Fibroblast of skin of scalp (primary cell): ENCODE measurements at places on chromosomes 16 and 17.

- DNase-seq: peak; percentile 83
Measured at GRCh38 chr17:63035271-63035670, 69.2 kb downstream of the TANC2 start.

DNA sequence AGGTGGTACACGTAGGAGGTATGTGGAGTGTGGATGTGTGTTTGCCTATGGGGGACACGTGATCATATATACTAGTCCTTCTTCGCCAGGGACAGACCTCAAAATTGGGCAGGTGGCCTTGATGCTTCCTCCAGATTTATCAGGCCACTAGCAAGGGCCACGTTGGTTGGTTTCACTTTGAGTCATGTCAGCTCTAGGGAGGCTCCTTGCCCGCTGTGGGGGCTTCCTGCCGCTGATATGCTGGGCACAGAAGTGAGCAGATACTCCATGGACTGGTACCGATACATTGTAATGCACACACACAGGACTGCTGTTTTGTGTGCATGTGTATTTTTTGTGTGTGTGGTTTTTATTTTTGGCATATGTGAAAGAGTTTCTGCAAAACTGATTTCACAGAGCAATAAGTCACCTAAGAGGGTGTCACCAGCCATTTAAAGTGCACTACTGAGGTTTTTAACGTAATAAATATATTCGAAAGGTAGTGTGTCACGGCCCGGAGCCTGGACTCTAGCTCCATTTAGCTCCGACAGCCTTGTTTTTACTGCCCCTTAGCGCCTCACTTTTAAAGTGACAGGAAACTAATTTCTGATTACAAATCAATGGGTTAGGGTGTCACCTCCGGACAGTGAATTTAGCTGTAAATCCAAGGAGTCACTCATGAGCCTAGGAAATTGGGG is 605.5 kb upstream of the SALL1 start:
- DNase-seq: no peak

DNA sequence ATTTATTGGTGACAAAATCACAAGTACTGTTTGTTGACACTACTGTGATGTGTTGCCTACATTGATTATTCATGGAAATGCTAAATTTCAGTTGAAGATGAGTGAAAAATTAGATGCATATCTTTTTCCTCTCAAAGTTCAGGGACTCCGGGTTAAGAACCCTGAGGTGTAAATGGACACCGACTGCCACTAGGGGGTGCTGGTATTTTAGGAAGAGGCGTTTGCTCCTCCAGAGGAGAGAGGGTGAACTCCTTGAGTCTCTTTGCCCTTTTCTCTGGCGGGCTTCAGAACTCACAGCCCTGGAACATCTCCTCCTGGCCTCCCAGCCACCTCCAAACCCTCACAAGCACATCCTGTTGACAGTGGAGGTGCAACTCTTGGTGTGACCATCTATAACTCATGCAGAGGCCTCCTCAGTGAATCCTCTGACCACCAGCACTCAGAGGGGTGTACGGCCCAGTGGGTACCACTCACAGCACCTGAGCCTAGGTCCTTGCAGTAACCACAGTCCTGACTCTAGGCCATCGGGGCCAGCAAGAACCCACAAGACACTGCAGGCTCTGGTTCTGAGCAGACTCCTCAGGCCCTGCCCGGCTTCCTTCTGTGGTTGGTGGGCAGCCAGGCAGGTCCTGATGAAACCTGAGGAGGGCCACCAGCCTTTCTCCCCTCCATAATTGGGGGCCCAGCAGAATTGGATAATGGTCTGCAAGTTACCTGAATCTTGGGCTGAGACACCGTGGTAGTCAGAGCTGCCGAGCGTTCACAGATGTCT is 26.2 kb upstream of the PIK3R5 start:
- DNase-seq: peak; percentile 65

DNA sequence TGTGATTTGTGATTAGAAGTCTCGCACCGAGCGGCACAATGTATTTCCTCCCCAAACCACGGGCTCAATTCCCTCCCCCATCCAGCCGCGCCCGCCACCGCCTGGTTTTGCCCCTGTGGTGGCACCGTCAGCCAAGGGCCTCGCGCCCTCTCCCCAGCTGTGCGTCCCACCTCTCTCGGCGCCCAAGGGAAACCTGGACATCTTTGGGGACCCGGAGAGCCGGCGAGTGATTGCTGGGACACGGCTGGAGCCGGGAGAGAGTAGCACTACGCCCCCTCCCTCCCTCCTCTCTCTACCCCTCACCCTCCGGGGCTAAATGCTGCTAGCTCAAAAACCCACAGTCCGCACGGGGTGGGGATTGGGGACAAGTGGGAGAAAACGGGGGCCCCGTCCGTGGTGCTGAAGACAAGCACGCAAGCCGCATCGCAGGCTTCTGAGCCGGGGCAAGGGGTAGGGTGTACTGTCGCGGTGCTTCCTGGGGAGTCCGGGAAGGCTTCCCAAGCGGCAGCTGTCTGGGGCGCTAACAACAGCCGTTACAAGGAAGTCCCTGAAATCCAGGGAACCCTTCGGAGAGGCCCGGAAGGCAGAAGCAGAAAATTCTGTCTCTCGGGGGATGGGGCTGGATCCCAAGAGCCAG is 1.4 kb downstream of the CBLN1 start:
- peak; percentile 10 for DNase-seq

DNA sequence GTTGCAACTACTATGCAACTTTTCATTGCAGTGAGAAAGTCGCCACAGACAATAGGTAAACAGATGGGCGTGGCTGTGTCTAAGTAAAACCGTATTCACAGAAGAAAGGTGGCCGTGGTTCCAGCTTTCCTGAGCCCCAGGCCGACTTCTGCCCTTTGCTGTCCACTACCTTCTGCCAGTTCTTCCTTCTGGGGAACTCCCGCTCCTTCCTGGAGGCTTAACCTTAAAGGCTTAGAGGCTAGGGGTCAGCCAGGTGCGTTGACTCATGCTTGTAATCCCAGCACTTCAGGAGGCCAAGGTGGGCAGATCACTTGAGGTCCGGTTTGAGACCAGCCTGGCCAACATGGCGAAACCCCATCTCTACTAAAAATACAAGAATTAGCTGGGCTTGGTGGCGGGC is 2.1 kb upstream of the SEPTIN12 start:
- DNase-seq: no peak

- DNase-seq: peak; percentile 49
Measured at GRCh38 chr17:82528484-82529265, 9.1 kb downstream of the FOXK2 start.

- DNase-seq: no peak
Measured at GRCh38 chr16:65235339-65236177, 113.7 kb upstream of the CDH11 start.

DNA sequence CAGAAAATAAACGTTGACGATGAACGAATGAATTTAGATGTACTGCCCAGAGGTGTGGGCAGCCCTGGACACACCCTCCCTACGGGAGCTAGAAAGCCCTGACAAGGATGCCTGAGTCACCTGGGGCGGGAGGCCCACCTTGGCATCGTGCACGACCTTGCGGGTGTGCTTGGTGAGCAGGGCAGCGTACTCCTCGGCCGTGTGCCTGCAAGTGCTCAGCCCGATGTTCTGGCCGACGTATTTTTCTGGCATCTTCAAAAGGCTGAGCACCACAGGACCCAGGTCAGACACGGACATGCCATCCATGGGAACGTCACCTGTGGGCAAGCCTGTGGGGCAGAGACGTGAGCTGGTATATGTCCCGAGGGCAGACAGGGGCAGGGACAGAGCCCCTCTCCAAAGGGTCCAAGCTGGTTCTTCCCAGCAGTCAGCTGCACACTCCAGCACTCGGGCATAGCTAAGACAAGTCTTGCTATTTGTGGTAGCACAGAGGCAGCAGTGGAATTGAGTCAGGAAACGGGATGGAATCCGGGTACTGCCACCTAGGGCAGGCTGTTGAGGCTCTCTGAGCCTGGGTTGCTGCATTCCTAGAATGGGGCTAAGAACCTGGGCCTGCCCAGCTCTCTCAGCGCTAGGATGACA is 10.8 kb downstream of the NMRAL1 start:
- DNase-seq: no peak

GRCh38 chr16:70738083-70738977 is 52.5 kb upstream of the MTSS2 start:
- DNase-seq: peak; percentile 76

GRCh38 chr16:68093816-68094613 is 8.8 kb downstream of the NFATC3 start:
- peak; percentile 62 for DNase-seq

- DNase-seq: no peak
Measured at GRCh38 chr17:35596530-35597233, 9.6 kb downstream of the AP2B1 start.

DNA sequence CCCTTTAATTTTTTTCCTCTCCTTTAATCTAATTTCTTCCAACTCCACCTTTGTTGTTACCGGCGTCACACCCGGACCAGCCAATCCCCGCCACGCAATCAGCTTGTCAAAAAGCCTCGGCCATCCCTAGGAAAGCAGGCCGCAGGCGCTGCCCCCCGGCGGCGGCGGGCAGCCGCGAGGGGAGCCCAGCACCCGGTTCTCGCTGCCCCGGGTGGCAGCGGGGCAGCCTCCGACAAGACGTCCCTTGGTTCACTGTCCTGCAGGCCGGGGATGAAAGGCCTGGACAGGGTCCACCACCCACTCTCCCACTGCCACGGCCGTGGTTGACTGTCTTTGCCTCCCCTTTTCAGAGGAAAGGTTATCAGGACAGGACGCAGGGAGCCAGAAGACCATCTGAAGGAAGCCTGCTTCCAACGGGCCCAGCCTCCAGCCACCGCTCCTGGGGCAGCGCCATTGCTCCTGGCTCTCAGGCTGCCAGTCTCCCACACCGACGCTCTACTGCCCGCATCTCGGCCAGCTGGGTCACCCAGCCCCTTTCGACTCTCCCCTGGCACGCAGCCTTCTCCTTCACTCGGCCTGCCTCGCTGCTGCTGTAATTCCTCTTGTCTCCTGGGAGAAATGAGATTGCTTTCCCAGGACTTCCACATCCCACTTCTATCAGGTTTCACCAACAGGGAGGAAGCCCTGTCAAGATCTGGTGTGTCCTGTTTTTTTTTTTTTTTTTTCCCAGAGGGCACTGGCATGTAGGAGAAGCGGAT is 2.8 kb upstream of the UBTF start:
- peak; percentile 89 for DNase-seq

DNA sequence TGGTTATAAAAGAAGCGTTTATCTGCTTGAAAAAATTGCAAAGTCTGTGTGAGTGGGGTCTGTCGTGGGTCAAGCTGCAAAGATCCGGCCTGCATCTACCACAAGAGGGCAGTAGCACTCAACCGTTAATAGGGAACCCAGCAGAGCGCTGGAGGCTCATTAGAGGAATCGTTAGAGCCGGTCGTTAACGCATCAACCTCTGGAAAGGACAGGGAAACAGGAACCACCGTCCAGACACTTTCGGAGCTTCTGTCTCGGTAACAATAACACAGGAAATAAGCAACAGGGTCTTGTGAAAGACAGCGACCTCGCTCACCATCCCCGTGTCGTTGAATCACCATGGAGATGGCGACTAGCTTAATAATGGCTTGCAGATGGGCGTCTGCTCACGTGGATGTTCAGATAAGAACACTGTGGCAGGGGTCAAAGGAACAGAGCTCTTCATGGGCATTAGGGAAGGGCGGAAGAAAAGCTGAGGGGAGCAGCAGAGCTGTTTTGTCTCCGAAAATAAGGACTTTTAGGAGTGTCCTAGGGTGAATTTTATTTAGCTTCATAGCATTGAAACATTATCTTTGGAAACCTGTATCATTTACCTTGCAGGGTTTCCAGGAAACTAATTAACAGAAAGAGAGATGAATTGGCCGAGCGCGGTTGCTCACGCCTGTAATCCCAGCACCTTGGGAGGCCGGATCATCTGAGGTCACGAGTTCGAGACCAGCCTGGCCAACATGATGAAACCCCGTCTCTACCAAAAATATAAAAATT is 11.9 kb upstream of the NSRP1 start:
- DNase-seq: peak; percentile 75

DNA sequence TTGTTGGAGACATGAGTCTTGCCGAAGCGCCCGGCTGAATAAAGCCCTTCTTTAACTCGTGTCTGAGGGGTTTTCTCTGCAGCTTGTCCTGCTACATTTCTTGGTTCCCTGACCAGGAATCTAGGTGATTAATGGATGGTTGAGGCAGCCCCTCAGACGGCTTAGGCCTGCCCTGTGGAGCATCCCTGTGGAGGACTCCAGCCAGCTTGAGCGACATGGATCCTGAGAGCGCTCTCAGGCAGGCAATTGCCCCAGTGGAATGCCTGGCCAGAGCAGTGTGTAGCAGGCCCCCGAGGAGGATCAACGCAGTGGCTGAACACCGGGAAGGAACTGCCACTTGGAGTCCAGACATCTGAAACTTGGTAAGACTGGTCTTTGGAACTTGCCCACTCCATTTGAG is 17.3 kb upstream of the ENDOV start:
- no peak for DNase-seq

- DNase-seq: no peak
Measured at GRCh38 chr16:78972006-78972405, 628.5 kb downstream of the MAF start.

GRCh38 chr17:34117811-34118210 is 137.3 kb upstream of the CCL2 start:
- no peak for DNase-seq

GRCh38 chr16:64287655-64288528 is 834.0 kb downstream of the CDH11 start:
- DNase-seq: no peak

DNA sequence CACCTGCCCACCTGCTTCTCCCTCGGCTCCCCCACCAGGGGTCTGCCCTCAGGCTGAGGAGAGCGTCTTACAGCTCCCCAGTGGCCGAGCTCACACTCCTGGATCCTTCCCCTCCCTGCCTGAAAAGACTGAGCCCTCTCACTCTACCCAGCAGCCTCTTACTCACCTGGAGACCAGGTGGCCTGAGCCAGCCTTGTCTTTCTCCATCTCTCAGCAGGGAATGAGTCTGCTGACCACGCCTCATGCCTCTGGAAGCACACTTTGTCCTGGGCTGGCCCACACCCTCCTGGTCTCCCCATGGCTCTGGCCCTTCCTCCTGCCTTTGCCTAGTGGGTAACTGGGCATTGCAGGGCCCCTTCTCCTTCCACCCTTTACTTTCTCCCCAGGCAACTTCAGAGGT is 177.2 kb downstream of the ENGASE start:
- no peak for DNase-seq

GRCh38 chr16:70796301-70796700 is 4.7 kb downstream of the VAC14 start:
- no peak for DNase-seq

- DNase-seq: no peak
Measured at GRCh38 chr16:21684199-21684598, 20.4 kb downstream of the OTOA start.

DNA sequence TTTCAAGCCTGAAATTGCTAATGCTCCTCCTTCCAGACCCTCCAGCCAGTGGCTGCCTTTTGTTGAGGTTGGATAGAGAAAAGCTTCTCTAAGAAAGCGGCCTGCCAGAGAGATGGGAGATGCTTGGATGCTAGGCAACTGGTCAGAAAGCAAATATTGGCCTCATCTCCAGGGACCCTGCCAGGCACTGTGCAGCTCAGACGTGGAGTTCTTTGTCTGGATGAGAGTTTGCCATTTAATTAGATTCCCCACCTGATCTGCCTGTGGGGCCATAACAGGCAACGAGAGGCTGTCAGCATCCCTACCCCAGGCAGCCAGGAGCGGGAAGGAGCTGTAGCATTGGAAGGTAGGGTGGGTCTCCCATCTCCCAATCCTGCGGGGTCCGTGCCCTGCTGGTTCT is 52.7 kb downstream of the ASIC2 start:
- no peak for DNase-seq

- DNase-seq: no peak
Measured at GRCh38 chr17:71516149-71516548, 604.7 kb upstream of the SOX9 start.
